ENCODE measurements at places on chromosomes 5 and 9.

GRCh38 chr5:45622365-45622764 lies 73.8 kb downstream of the HCN1 start:
- no peak for DNase-seq

- no peak for DNase-seq
Observed at GRCh38 chr5:26727916-26728315, 310.5 kb downstream of the CDH9 start.

GRCh38 chr9:109387206-109387605 lies 66.3 kb upstream of the EPB41L4B start:
- DNase-seq: no peak

DNA sequence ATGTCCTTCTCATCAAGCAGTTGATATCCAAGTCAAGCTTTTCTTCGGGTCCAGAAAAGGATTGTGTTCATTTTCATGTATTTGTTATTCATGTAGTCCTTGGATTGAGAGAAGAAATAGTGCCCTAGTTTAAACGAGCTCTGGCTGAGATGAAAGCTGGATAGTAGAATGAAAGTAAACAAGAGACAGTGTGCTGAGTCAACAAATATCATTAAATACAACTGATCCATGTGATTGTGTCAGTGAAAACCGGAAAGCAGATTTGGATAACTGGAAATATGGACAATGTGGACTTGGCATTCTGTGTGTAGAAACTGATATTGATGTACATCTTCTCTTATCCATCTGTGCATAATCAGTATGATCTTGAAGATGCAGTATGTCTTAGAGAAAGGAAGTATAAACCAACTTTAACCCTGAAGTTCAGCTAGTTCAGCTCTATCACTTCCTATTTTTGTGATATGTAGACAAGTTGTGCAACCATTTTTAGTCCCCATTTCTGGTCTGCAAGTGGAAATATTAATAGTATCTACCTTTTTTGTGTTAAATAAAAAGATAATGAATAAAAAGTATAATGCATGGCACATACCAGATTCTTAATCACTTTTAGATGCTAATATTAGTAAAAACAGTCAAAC lies 4.4 kb downstream of the MUSK start:
- no peak for DNase-seq

GRCh38 chr9:71685394-71685793 lies 82.9 kb downstream of the CEMIP2 start:
- DNase-seq: peak; percentile 27

DNA sequence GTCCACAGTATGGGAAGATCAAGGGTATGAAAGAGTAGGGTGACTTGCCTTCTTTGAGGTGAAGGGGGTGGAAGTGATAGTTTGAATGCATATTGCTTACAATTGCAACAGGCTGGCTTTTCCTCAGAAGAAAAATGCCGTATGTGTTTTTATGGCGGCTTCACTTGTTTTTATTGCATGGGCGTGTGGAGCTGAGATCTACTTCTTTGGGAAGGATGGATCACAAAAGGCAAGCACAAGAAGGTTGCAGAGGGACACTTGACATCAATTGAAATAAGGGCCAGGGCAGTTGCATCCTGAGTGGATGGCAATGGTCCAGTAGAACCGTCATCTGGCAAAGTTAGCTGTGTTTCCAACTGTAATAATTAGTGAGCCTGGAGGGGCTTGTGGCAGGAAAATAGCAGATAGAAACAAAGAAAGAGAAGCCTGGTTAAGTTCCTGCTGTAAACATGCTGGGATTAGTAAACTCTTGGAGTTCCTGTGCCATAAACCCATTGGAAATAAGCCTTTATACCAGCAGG lies 138.4 kb downstream of the NTRK2 start:
- DNase-seq: no peak

- no peak for DNase-seq
Observed at GRCh38 chr9:99350461-99350860, 128.4 kb downstream of the SEC61B start.

- no peak for DNase-seq
Observed at GRCh38 chr9:3498691-3499090, 27.1 kb downstream of the RFX3 start.

- DNase-seq: no peak
Observed at GRCh38 chr5:31783731-31784130, 144.8 kb downstream of the PDZD2 start.

GRCh38 chr5:143495110-143495509 lies 91.6 kb upstream of the NR3C1 start:
- no peak for DNase-seq

- DNase-seq: no peak
Observed at GRCh38 chr9:115882911-115883310, 270.7 kb upstream of the PAPPA start.

GRCh38 chr9:129898185-129898584 lies 62.9 kb downstream of the USP20 start:
- no peak for DNase-seq

GRCh38 chr9:94560237-94560636 lies 5.4 kb downstream of the PCAT7 start:
- no peak for DNase-seq

DNA sequence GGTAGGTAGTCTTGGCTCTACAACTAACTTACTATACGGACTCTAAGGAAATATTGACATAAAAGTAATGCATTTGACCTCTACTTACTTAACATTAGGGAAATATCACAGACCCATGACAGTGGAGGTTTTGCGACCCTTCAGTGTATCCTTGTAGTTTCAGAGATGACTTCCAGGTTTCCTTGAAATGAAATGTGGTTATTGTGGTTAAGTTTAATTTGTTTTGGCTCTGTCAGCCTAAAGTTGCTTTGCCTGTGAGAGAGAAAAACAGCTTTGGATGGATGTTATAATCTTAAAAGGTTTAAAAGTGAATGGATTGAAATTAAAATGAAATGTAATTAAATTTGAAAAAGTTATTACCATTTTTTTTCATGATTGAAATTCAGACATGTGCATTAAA lies 42.9 kb downstream of the LRRTM2 start:
- DNase-seq: no peak

DNA sequence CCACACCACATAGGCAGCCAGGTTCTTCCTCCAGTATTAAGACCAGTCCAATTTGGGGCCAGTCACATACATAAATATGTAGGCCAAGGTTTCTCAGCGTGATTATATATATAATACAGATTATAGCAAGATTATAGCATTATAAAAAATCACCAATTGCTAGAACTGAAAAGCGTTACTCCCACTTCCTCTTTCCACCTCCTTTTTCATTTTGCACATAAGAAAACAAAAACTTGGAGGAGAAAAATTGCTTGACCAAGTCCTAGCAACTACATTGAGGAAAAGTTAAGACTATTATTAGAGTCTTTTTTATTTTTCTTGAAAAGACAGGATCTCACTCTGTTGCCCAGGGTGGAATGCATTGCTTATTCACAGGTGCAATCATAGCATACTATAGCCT lies 262.7 kb upstream of the KCNN2 start:
- no peak for DNase-seq

DNA sequence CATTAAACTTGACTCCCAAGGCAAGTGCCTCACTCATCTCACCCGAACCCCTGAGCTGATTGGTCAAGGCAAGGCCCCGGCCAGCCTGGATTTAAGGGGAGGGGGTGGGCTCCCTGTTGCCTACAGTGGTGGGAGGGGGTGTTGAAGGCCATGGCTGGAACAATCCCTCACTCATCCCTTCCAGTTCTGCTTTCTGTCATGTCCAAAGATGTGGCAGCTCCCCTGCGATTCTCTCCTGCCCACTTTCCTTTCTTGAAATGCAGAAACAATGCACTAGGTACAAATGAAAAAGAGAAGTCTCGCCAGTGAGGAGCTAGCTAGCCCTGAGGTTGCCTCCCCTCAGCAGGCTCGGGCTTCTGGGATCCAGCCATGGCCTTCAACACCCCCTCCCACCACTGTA lies 240.9 kb downstream of the SYK start:
- no peak for DNase-seq

DNA sequence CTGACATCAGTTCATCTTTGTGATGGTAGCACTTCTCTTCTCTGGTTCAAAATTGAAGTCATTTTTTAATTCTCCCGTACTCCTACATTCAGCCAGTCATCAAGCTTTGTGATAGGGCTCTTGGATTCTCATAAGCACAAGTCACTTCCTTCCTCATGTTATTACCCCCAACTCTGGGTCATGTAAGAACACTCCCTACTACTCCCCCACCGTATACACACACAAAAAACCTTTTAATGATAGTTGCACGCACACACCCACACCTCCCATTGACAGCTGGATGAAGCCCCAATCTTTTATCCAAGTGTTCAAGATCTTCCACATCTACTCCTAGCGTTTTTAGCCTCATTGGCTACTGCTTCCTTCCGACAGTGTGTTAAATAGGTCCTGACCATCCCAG lies 16.8 kb downstream of the KDM3B start:
- DNase-seq: no peak

GRCh38 chr5:159971514-159971913 lies 37.4 kb upstream of the TTC1 start:
- DNase-seq: no peak

GRCh38 chr5:607541-608428 lies 4.4 kb upstream of the CEP72 start:
- no peak for DNase-seq

DNA sequence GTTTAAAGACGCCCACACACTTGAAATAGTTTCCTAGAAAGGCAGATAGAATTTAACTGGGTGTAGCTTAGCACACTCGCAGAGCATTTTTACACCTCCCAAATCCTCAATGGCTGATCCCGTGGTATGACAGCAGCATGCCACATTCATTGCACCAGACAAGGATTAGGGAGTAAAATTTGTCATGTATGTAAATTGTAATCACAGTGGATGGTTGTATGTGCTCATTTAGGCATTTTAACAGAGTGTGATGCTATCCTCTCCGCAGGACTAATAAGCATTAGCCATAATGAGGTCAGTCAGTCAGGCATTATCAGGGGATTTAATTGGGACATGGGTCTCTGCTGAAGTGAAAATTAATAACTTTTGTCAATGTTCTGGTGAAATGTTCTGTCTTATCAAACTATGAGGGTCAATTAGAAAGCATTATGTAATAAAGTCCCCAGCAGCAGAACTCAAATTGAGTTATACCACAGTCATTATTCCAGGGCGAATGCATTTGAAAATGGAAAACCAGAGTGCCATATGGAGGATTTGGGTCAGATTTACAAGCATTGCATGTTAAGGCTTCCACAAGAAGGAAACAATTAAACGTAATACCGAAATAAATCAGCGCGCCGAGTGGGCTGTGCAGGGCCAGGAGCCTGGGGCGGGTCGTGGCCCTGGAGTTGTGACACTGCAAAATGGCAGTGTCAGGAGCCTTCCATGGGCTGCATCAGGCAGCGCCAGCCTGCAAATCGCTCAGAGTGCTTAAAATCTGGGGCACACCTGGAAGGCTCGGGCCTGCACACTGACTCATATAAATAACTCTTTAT lies 602.2 kb downstream of the BNC2 start:
- no peak for DNase-seq

DNA sequence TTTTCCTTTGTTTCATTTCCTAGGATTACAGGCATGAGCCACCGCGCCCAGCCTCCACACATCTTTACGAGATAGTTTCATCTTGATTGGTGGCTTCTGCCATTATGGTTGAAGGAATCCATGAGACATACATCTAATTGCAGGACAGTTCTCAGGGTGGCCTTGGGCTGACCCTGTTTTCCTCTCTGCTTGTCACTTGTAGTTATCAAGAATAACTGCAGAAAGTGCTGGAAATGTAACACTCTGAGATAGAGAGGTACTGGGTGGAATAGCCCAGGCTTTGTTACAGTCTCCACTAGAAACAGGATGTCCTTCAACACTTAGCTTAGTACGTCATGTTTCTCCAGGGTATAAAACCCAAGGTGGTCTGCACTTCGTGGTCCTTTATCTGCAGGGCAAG lies 10.7 kb downstream of the UGT3A2 start:
- no peak for DNase-seq

GRCh38 chr5:173278641-173279040 lies 43.6 kb upstream of the NKX2-5 start:
- no peak for DNase-seq

DNA sequence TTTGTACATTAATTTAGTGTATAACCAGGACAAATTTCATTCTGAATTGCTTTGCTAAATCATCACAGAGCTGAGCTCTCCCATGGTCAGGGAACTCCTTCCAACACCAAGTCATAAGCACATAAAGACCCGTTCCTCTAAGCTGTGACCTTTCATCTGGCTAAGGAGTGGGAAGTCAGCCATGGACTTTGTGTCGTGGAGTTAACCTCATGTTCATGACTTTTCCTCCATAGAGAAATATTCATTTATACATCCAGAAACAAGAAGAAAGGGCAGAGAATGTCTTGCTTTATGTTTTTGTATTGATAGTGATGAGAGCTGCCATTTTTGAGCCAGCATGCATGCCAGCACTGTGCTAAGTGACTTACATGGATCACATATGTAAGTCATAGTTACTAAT lies 97.5 kb downstream of the INIP start:
- DNase-seq: no peak

DNA sequence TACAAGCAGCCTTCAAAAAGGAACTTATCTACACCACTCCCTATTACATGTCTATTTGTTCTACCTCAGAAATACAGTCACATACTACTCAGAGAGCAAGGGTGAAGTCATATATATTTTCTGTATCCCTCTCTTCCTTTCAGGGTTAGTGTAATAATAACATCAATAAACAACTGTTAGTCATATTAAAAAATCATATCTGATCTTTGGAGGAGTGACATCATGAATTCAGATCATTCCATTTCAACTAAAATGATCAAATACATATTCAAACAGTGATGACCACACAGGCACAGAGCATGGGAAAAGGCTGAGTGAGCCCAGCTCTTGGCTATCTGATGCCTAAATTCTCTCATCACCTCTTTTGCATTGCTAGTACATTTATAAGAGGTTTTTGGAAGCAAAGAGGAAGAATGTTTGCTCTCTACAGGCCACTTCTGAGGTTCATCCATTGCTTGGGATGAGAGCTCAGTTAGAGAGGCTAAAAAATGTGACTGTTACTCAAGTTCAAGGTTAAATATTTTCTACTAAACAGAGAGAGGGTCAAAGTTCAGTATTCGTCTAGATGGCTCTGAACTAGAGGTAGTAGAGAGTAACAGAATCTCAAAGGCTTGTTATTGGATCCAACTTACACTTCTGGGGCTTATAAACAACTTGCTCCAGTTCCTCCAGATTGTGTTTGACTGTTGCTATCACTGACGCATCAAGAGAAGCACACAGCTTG lies 39.0 kb downstream of the RIGI start:
- DNase-seq: no peak

GRCh38 chr5:58930520-58930919 lies 347.6 kb downstream of the RAB3C start:
- DNase-seq: no peak

DNA sequence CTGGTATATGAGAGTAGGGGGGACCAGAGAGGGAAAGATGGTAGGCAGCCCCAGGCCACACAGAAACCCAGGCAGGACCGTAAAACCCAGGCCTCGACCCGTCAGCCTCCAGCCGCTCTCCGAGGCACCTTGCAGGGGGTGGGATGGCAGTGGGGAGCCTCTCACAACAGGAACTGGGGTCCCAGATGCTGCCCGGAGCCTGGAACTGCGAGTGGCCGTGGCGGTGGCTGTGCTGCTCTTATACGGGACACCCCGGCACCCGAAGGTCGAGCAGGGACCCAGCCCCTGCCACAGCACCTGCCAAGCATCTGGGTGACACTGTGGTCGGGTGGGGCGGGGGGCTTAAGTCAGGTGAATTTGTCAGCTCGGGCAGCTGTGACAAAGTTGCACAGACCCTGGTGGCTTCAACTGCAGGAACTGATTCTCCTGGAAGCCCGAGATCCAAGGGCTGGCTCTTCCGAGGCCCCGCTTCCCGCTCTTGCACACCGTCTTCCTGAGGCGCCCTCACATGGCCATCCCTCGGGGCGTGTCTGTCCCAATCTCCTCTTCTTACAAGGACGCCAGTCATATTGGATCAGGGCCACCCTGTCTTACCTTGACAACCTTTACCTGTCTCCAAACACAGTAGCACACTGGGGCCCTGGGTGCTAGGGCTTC lies 47.6 kb upstream of the EGFL7 start:
- DNase-seq: no peak
